Lung microvascular endothelial cell (primary cell): ENCODE measurements at places on chromosomes 7 and 10. TPM values are rescaled to one million over a fixed set of nuclear protein-coding genes. Genes with fewer than 3 reads are reported as not detected.

Gene TRIL
- total RNA-seq = 15.0 and 83.9 TPM in 2 replicates

Gene UNCX
- not detected in 2 replicates for total RNA-seq

Gene UBE2D4
- 4.8 and 8.3 TPM in 2 replicates for total RNA-seq

Gene FKBP9
- total RNA-seq = 111 and 133 TPM in 2 replicates

Gene ANKRD61
- 0.22 TPM in 1 of 2 replicates, not detected in the other for total RNA-seq

Gene CEP55
- total RNA-seq = 6.2 and 18.7 TPM in 2 replicates
